ENCODE measurements at places on chromosomes 11 and 22. TPM values are rescaled to one million over a fixed set of nuclear protein-coding genes. Genes with fewer than 3 reads are reported as not detected.

Gene CALCB
- not detected for total RNA-seq

DNA sequence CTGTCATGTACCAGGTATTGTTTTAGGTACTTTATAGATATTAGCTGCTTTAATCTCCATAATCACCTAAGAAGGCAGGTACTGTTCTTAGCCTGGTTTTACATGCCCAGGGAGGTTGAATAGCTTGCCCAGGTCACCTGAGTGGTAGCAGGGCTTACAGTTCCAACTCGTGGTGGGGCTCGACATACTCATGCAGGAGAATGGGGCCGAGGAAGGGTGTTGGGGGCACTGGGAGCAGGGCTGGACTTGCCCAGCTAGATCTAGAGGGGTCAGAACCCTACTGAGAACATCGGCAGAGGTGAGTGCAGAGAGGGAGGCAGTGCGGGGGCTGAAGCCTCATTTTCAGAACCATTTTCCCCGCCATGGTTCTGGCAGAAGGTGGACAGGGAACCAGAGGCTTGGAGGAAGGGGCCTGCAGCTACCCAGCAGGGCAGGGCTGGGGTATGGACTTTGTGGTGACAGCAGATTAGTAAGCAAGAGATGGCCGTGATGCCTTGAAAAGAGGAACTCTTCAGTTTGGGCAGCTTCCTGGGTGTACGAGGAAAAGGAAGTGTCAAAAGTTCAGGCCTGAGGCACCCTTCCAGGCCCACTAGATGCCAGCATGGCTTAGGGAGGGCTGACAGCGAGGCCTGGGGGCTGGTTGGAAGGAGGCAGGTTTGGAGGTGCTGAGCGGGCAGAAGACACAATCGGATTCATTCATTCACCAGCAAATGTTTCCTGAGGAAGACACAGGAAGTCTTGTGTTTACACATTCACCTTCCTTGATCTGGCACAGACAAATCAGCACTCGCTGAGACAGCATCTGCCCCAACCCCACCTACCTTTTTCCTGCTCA lies 54.7 kb upstream of the LYVE1 start:
- no peak for DNase-seq

DNA sequence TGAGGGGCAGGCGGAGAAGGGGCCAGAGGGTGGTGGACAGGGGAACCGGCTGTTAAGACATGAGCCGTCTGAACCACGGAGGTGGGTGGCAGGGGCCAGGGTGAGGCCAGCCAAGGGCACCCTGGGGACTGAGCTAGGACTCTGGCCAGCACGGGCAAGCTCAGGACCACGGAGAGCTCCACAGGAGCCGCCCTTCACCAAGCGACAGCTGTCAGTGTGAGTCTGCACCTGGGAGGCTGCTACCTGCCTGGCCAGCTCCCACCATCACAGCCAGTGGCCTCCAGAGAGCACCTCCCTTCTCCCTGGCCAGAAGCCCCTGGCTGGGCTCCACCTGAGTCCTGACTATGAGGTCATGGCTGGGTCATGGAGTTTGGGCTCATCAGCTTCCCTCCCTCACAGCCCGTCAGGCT lies 21.6 kb downstream of the MGAT3 start:
- DNase-seq: no peak

DNA sequence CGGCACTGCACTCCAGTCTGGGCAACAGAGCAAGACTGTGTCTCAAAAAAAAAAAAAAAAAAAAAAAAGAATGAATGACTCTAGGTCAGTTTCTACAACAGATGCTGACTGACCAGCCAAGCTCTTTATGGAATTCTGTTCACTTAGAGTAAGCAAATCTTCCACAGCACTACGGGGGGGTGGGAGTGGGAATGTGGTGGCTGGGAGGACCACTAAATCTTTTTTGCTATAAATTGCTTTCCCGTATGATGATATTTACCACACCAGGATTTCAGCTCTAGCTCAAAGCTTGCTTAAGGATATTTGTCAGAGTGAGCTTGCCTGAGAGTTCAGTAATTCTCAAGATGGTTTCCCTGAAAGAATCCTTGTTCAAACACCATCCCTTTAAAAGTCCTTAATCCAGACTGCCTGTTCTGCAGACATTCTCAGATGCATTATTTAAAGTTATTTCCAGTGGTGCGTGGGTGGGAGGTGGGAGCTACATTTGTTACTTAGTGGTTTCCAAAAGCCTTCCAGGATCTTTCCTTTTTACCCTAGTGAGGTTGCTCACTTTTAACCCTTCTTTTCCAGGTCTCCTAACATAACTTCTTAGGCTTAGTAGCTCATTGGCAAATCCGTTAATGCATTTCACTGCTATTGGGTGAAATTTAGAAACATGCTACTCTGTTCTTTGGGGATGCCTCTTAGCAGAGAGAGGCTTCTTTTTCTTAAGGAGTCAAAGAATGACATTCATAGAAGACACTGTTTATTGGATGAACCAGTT lies 65.9 kb downstream of the UBASH3B start:
- DNase-seq: no peak

GRCh38 chr11:9760193-9760575 lies 96.3 kb downstream of the SWAP70 start:
- peak; percentile 94 for DNase-seq

DNA sequence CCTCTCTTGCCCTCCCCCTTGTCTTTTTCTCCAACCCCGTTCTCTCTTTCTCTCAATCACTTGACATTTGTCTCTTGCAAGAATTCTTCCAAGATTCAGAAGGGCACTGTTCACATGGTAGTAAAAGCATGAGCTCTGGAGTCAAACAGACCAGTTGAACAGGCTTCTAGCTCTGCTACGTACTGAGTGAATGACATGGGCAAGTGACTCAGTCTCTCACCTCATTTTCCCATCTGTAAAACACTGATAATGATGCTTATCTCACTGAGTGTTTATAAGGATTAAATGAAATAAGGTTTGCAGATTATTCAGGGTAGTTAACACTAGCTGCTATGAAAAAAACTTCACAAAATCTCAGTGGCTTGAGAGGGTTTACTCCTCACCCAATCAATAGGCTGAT lies 5.9 kb upstream of the IL10RA start:
- DNase-seq: no peak

Gene BTG4
- not detected for total RNA-seq

- no peak for DNase-seq
These were observed 72.3 kb downstream of the PPP6R3 start for GRCh38 chr11:68532727-68533369.

DNA sequence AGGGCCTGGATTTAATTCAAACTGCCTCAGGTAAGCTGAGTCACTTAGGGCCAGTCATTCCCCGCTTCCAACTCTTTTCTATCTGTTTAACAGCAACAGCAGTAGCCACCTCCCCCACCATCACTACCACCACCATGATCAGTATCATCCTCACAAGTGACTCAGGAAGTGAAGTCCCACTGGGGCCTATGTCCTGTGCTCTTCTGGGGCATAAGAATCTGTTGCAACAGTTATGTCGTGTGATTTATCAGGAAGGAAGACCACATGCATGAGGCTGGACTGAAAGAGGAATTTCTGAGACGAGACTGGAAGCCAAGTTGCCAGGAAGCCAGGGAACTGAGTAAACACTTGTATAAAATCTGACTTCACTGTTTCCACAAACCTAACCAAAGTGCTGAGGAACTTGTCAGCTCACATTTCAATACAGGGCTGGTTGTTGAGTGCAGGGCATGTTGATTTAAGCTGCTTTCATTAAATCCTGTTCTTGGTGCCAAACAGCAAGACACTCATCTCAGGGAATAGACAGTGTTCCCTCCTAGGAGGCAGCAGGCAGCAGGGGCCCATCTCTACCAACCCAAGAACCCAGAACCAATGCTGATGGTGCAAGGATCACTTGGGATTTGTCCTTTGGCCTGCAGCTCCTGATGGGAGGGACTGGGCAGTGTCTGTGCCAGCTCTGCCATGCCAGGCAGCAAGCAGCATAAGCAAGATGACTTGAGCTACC lies 226.7 kb upstream of the NARS2 start:
- DNase-seq: peak; percentile 52

DNA sequence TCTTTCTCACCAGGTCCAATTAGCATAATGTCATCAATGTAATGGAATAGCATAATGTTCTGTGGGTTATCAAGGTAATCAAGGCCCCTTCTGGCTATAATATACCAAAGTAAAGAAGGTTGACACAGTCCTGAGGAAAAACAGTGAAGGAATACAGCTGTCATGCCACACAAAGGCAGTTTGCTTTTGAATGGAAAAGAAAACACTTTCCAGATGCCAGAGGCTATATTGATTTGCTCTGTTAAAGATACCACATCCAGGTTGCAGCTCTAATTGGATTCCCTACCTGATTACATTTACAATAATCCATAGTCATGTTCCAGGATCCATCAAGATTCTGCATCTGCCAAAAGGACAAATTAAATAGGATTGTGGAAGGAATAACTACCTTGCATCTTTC lies 22.3 kb upstream of the CLPB start:
- DNase-seq: no peak

All from uterus (tissue), 4 donors.